Caki2 (cell line): ENCODE measurements at places on chromosomes 4 and X. TPM values are rescaled to one million over a fixed set of nuclear protein-coding genes. Genes with fewer than 3 reads are reported as not detected.

The HGFAC gene
- total RNA-seq = not detected in 2 replicates

The PITX2 gene
- 0.14 TPM in 1 of 2 replicates, not detected in the other for total RNA-seq

The SMIM9 gene
- not detected in 2 replicates for total RNA-seq

The BGN gene
- not detected in 2 replicates for total RNA-seq

The CTAG2 gene
- total RNA-seq = not detected in 2 replicates

The NSD2 gene
- 54.8 and 67.7 TPM in 2 replicates for total RNA-seq

The SATL1 gene
- not detected in 2 replicates for total RNA-seq

The TEX13B gene
- not detected in 2 replicates for total RNA-seq

The GATA1 gene
- not detected in 2 replicates for total RNA-seq

The GYPA gene
- total RNA-seq = not detected in 2 replicates

The TRPC5OS gene
- total RNA-seq = not detected in 2 replicates

The GPR173 gene
- total RNA-seq = not detected in 2 replicates

The SMIM10L2A gene
- 1.3 and 1.4 TPM in 2 replicates for total RNA-seq

The CXorf49 gene
- not detected in 2 replicates for total RNA-seq

The VEGFD gene
- 0.35 and 0.41 TPM in 2 replicates for total RNA-seq

- DNase-seq = no peak
These were observed 51.1 kb downstream of the WDFY3 start for GRCh38 chr4:84915396-84915780.

DNA sequence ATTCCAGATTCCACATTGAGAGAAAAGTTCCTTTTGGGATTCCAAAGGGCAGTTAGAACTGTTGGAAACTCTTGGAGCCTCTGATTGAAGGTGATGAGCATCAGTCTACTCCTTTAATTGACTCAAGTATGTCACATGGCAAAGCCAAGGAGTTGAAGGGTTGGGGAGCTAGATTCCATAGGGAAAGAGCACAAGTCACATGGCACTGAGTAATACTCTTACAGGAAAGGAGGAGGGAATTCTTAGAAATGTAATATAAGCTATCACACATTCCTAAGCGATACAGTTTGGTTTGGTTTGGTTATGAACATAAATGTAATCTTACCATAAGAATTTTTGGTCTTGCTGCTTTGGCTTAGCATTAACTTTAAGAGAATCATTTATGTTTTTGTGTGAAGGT is 15.7 kb downstream of the SPCS3 start:
- DNase-seq = no peak

GRCh38 chr4:2402048-2402842 is 16.2 kb downstream of the ZFYVE28 start:
- no peak for DNase-seq

- DNase-seq = no peak
These were observed 33.8 kb upstream of the FGFBP2 start for GRCh38 chr4:15996773-15997172.

DNA sequence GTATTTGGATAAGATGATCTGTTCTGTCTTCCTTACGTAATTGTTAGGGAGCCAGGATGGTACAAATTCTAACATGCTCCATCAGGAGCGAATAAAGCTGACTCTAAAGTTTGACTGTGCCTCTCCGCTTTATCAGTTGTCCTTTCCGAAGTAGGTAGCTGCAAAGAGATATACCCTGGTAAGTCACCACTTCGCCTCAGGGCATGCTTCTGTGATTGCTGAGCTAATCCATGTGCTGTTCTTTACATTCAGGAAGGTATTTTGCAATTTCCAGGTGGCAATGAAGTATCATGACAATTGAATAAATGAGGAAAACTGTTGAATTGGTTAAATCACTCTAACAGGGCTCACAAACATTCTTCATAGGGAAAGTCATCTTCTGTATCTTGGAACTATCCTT is 38.9 kb downstream of the KIT start:
- DNase-seq = no peak

- DNase-seq = no peak
These were observed 13.5 kb downstream of the MEPE start for GRCh38 chr4:87846226-87846625.

GRCh38 chr4:156251373-156252065 is 297.9 kb upstream of the CTSO start:
- no peak for DNase-seq

GRCh38 chr4:107743532-107743931 is 23.5 kb upstream of the PAPSS1 start:
- DNase-seq = no peak

DNA sequence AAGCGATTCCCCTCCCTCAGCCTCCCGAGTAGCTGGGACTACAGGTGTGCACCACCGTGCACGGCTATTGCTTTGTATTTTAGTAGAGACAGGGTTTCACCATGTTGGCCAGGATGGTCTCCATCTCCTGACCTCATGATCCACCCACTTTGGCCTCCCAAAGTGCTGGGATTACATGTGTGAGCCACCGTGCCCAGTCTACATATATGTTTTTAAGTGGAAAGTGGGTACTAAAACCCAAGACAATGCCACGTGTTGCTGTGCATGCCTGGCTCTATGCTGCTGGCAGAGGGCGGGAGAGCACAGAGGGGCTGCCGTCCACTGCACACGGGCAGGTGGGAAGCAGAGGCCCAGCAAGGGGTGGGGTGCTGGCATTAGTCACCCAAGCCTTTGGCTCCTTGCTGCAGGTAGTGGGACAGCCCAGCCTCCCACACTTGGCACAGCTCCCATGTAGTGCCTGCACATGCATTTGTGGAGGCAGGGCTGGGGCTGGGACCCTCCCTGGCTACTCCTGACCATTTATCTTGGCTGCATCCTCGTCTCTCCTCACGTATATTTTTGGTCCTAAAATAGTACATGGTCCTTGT is 3.5 kb downstream of the EMD start:
- DNase-seq = no peak

DNA sequence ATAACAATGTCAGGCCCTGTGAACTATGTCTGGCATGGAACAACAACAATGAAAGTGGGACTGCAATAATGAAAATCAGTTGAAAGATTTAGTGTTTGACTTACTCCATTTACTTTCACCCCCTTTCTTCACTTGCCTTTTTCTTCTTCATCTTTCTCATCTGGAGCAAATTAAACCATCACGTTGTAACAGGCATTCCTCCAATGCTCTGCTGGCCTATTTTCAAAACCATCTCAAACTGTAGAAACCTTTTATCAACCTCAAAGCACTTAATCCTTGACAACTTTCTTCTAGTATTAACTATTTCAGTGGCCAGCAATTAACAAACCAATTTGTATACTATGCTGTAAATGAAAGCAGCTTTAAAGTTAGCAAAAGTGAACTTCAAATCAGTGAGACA is 8.3 kb downstream of the KLHL13 start:
- no peak for DNase-seq

DNA sequence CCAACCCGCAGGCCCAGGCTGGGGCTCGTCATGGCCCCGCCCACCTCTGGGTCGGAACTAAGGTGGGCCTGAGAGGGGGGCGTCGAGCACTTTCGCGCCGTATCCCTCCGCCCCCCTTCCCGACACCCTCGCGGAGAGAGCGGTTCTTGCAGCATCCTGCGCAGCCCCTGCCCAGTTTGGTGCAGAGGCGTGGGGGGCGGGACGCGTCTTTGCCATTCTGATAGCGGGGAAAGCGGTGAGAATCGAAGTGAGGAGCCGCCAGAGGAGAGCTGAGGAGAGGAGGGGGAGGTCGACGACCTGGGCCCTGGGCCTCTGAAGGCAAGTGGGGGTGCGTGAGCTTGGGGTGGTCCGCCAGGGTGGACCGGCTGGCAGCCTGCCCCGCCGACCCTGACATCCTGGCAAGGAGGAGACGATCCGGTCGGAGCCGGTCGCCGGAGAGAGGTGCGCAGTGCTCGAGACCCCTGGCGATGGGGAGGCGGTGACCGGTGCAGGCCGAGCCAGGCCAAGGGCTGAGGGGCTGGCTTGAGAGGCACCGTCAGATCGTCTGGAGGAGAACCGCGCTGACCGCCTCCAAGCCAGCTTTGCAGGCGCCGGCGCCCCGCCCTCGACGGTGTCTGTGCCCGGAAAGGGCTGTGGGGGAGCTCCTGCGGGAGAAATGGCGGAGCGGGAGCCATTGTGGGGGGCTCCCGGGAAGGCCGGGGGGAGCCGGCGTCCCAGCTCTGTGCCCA is 25.5 kb downstream of the GPRASP3 start:
- no peak for DNase-seq

GRCh38 chr4:853416-853781 is 27.5 kb upstream of the CPLX1 start:
- no peak for DNase-seq

GRCh38 chr4:152581536-152582160 is 45.8 kb upstream of the FBXW7 start:
- no peak for DNase-seq

DNA sequence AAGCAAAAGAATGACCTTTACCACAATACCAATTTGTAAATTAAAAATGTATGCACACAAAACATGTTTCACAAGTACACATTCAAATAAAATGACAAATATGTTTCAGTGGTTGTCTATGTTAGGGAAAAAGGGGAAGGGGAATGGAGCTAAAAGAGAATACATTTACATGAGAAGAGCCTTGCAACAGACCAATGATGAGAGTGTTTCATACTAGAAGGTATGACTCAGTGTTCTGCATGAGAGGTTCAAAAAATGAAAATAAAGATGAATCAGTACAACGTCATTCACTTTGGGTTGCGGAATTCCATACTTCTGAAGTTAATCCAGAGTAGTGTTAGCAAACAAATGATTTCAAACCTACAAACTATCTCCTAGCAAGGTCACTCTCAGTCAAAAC is 51.7 kb downstream of the RPGR start:
- peak; percentile 71 for DNase-seq

DNA sequence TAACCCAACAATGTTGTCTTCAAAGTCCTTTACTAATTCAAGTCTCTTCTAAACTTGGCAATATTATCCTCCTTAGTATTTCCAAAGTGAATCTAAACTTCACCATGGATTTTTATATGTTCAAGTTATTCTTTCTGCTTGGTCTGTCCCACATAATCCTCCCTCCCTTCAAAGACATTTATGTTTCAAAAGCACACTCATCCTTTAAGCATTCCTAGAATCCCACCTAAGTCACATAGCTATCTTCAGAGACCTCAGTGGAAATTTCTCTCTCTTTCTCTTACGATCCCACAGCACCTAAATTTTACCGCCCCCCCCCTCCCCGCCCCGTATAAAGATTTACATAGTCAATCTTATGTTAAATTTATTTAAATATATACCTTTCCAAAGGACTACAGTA is 314.9 kb upstream of the GRIA3 start:
- DNase-seq = no peak

- DNase-seq = no peak
These were observed 779.0 kb upstream of the INTU start for GRCh38 chr4:126853715-126854114.

DNA sequence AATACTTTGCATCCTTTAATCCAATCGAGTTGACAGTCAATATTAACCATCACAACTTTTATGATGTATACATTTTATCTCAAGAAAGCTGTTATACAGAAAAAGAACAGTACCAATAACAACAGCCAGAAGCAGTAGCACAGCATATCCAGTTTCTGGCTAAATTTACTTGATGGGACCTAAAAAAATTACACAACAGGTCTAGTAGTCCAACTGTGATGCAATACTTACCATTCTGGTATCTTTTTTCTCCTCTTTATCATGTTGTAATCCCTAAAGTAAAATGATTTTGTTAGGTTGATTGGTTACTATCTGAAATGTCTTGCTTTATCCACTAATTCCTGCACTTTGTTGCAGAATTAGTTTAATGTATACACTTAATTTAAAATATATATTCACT is 1150.6 kb downstream of the FAT4 start:
- no peak for DNase-seq

DNA sequence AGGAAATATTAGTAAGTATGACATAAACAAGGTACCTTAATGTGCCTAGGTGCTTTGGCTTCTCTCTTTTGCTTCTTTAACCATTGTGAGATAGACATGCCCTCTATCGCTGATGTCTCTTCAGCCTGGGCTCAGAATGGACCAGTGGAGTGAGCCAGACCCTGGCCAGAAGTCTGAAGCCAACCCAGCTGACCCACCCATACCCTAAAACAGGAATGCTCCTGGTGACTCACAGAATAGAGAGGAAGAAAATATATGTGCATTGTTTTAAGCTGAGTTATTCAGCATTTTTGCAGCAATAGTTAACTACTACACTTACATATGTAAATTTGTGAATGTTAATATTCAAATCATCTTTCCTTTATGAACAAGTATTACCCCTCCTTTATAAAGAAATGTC is 167.5 kb upstream of the PCDH10 start:
- no peak for DNase-seq

- DNase-seq = peak; percentile 11
These were observed 28.8 kb downstream of the SUPT20HL2 start for GRCh38 chrX:24285082-24285481.

GRCh38 chr4:24794916-24795665 is at the start of gene SOD3:
Gene SOD3, plus strand, starts transcription at chr4:24795573. Its CDS starts 3,949 bp downstream, at chr4:24799522.
- DNase-seq = peak; percentile 92

- DNase-seq = no peak
These were observed 428.9 kb downstream of the EPHA5 start for GRCh38 chr4:65241257-65241997.

DNA sequence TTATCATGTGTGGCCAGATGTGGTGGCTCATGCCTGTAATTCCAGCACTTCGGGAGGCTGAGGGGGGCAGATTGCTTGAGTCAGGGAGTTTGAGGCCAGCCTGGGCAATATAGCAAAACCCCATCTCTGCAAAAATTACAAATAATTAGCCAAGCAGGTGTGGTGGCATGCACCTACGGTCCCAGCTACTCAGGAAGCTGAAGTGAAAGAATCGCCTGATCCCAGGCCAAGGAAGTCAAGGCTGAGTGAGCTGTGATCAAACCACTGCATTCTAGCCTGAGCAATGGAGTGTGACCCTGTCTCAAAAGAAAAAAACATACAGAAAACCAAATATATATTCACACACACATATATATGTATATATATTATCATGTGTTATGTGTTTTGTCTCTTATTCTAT is 15.0 kb downstream of the APELA start:
- no peak for DNase-seq

GRCh38 chrX:55907968-55908607 is 190.5 kb downstream of the RRAGB start:
- peak; percentile 62 for DNase-seq

DNA sequence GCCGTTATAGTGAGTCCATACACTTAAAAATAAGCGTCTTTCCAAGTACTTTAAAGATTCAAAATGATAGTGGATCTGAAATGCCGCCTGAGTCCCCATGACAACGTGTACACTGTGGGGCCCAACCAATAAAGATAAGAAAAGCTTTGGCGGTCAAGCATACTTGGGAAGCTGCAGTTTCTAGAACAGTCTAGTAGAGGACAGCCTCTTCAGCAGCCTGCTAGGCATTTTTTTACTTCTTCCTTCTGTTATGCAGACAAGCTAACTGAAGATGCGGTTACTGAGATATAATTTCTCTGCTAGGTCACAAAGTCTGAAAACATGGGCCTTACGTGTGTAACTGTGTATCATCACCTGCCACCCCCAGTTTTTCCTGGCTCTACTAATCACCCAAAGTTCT is 402 bp upstream of the UPRT start:
- no peak for DNase-seq

- no peak for DNase-seq
These were observed 515.4 kb downstream of the ZNF674 start for GRCh38 chrX:46029777-46030176.

DNA sequence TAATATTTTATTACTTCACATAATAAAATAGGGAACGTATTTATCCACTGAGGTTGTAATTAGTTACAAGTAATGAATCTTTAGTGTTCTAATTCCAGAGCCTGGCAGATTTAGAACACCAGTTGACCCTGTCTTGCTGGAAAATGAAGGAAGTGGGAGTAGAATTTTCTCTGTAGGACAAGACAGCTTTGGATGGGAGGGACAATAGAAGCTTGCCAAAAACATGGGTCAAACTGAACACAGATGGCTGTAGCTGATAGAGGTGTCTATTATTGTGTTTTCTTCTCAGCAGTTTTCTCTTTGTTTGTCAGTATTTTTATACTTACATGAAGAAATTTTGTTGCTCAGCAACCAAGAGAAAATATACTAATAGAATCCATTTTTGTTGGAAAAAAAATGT is 20.2 kb downstream of the FAT4 start:
- no peak for DNase-seq
